ENCODE measurements at places on chromosomes 7 and 10.

DNA sequence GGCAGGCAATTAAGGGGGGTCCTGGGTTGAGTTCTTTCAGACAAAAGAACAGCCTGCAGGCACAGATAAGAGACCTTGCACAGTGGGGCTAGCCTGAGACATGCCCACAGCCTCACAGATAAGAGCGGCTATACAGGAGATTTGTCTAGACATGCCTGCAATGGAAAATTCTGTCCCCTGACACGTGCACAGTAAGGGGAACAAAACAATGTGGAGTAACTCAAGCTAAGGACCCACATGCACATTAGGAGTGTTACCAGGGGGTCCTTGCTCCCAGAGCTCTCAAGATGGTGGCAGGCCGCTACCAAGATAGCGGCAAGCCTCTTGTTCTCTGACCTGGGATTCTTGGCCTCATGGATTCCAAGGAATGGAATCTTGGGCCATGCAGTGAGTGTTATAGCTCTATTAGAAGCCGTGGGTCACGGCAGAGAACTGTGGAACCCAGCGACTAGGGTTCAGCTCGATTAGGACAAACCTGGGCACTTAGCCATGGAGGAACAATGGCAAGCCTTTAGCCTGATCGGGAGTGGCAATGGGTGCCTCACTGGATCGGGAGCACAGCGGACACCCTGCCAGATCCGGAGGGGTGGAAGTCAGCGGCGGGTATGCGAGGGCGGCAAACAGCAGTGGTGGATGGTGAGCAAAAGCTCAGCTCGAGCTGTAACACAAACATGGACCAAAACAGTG lies 196.9 kb downstream of the CCSER2 start:
- no peak for DNase-seq

GRCh38 chr7:122846591-122846990 lies 39.7 kb downstream of the CADPS2 start:
- no peak for DNase-seq

DNA sequence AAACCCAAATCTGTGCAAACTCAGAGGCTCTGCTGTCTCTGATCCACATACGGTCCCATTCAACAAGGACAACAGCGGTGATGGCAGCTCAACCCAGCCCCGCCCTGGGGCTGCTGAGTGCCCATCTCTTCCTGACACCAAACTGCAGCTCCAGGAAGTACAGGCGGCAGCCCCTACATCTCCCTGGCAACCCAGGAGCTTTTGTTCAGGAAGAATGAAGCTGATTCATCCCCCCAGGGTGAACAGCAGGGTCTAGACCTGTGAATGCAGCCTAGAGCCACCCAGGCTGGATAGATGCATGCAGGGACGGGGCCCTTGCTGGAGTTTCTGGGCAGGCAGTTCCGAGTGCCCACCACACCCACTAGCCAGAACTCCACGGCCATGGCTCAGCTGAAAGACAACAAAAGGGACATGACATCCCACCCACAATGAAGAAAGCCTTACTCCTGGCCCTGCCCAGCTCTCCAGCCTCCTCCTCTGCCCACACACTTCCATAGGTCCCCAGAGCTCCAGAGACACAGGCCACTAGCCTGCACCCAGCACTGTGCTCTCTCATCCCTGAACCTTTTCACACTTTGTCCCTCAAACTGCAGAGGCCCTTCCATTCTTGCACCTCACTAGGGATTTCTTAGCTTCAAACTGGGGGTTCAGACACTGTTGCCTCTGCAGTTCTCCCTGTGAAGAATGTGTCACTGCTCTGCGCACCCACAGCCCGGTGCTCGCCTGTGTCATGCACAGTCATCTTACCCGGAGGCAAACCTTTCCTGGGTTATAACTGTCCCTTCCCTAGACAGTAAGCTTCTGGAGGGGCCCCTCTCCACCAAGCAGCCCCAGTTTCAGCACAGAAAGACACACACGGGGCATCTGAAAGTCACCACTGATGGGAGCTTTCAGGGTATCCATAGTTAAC lies 99.1 kb downstream of the GRID1 start:
- peak; percentile 70 for DNase-seq

DNA sequence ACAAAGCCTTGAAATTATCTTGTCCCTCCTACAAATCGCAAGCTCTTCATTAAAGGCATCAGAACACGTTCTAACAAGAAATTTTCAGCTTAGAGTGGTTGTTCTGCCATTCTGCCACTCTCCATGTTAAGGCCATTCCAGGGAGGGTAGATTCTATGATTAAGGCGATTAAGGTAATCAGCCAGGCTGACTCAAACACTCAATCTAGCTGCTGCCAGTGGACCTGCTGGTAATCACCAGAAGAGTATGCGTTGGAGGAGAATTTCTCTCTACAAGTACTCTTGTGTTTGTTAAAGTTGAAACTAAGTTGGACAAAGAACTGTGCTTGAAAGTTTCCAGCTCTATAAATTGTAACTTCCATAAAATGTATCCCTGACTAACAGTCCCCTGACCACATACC lies 149.2 kb upstream of the COL1A2 start:
- DNase-seq: no peak

- no peak for DNase-seq
Observed at GRCh38 chr7:44486693-44487092, 3.8 kb downstream of the NUDCD3 start.

- DNase-seq: no peak
Observed at GRCh38 chr10:12438919-12439692, 89.8 kb downstream of the CAMK1D start.

GRCh38 chr7:7159063-7159658 lies 23.2 kb upstream of the C1GALT1 start:
- DNase-seq: no peak

- DNase-seq: no peak
Observed at GRCh38 chr7:25967278-25968204, 184.5 kb upstream of the NFE2L3 start.

- no peak for DNase-seq
Observed at GRCh38 chr10:44126291-44126717, 258.6 kb downstream of the CXCL12 start.

DNA sequence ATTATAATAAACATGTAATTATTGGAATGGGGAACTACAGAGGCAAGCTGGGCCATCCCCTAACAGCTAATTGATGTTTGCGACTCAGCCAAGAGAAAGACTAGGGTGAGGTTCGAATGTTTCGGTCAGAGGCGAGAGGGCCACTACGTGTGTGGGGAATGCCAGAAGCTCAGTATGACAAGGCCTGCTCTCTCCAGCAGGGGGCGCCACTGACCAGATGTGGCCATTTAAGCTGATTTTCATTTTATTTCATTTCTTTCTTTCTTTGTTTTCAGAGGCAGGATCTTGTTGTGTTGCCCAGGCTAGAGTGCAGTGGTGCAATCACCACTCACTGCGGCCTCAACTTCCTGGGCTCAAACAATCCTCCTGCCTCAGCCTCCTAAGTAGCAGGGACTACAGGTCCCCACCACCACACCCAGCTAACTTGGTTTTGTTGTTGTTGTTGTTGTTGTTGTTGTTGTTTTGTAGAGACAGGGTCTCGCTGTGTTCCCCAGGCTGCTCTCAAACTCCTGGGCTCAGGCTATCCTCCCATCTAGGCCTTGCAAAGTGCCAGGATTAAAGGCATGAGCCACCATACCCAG lies 38.1 kb downstream of the TMEM130 start:
- no peak for DNase-seq

GRCh38 chr10:120421250-120421649 lies 35.8 kb upstream of the PLPP4 start:
- DNase-seq: no peak

DNA sequence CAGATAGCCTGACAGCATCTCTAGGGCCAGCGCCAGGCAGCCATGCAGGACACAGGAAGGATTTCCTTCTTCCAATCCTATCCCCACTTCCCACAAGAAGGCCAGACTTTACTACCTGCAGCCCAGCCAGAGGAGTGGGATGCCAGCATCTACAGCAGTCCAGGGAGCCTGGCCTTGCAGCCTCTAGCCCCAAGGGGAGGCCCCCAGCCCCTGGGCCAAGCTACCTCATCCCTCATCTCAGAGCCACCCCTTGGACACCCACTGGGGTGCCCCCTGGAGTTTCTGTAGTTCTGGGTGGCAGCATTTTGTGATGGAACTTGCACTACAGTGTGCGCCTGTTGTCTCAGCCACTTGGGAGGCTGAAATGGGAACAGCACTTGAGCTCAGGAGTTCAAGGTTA lies 170.8 kb upstream of the PODXL start:
- no peak for DNase-seq

- no peak for DNase-seq
Observed at GRCh38 chr10:55426138-55426537, 625.1 kb upstream of the PCDH15 start.

GRCh38 chr10:128596906-128597305 lies 470.7 kb upstream of the MKI67 start:
- no peak for DNase-seq

DNA sequence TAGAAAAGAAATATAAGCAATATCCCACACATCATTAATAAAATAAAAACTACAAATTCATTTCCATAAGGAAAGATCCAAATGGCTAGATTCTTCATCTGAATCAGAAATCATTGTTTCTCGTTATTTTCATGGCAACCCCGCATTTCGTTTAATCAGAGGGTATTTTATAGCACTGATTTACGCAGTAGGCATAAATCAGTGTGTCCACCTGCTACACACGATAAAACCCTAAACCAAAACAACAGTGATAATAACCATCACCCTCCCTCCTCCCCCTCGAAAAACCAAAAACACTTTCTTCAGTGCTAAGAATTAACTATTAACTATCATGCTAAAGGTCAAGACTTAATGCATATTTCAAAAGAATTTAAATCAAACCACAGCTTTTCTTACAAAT lies 16.5 kb downstream of the FKBP14 start:
- DNase-seq: no peak

GRCh38 chr7:23394488-23395171 lies 75.7 kb downstream of the IGF2BP3 start:
- no peak for DNase-seq

GRCh38 chr7:81484261-81484660 lies 285.6 kb downstream of the HGF start:
- DNase-seq: no peak

GRCh38 chr7:13433946-13434345 lies 555.5 kb downstream of the ETV1 start:
- no peak for DNase-seq

DNA sequence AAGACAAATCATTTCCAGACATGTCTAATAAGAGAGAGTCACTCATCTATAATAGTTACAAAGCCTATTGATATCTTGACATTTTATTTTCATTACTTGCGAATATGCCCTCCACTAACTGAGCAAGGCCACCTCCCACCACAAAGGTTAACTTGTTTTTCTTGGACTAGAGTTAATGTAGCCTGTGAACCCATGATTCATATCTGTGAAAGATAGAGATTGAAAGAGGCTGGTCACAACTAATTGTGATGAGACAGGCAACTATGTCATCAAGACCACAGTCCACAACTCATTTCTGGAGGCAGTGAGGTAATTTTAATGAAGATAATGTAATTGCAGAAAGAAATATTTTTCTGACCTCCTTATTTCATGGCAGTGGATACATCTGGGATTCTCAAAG lies 491.8 kb upstream of the TPK1 start:
- no peak for DNase-seq

GRCh38 chr10:104330168-104331110 lies 7.8 kb downstream of the ITPRIP start:
- no peak for DNase-seq

DNA sequence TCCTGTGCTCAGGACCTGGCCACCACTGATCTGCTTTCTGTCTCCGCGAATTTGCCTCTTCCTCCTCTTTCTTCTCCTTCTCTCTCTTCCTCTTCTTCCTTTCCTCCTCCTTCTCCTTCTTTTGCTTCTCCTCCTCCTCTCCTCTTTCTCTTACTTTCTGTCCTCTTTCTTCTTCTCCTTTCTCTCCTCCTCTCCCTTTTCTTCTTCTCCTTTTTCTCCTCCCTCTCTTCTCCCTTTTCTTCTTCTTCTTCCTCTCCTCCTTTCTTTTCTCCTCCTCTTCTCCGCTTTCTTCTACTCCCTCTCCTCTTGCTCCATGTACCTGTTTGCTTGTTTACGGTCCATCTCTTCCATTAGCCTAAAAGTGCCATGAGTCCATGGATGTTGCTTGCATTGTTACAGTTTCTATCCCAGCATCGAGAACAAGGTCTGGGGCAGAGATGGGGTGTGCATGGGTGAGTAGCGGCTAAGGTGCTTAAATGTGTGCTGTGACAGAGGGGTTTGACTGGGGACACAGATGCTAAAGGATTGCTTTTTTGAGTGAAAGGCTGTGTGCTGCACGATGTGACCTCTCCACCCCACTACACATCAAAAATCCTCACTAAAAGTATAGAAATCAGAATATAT lies 7.7 kb downstream of the SH2D4B start:
- DNase-seq: no peak

GRCh38 chr7:18354108-18355085 lies 141.2 kb upstream of the HDAC9 start:
- no peak for DNase-seq

- no peak for DNase-seq
Observed at GRCh38 chr7:34227525-34227924, 322.2 kb downstream of the BMPER start.

GRCh38 chr7:50684713-50685075 lies 98.0 kb downstream of the GRB10 start:
- no peak for DNase-seq

GRCh38 chr7:41882256-41882655 lies 179.4 kb upstream of the INHBA start:
- DNase-seq: no peak

DNA sequence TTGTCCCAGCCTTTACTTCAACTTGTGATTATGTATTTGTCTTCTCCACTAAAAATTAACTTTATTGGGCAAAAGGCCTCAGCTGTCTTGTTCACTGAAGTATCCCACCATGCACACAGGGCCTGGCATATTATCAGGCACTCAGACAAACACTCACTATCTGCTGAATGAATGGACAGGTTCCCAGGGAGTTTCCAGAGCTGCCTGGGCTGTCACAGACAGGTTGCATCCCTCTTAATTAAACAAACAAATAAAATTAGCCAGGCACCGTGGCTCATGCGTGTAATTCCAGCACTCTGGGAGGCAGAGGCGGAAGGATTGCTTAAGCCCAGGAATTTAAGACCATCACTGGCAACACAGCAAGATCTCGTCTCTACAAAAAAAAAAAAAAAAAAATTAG lies 1.5 kb upstream of the TSPAN14 start:
- no peak for DNase-seq

- DNase-seq: no peak
Observed at GRCh38 chr10:22609251-22609650, 105.1 kb downstream of the PIP4K2A start.

DNA sequence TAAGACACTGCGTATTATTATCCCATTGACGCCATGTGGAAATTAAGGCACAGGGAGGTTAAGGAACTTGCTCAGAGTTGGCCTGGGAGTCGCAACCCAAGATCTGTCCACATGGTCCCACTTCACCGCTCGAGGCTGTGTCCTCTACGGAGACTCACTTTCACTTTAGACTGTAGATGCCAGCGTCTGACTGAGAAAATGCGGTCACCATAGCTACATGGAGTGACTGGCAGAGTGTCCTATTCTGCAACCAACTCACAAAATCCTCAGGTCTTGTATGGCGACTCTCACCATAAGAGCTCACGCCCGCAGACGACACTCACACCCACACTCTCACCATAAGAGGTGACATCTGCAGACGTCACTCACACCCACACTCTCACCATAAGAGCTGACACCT lies 257.9 kb downstream of the PTPRN2 start:
- no peak for DNase-seq
